Vagina (tissue), 2 donors: ENCODE measurements at places on chromosomes 16 and 17. TPM values are rescaled to one million over a fixed set of nuclear protein-coding genes. Genes with fewer than 3 reads are reported as not detected.

KRTAP4-5 gene
- not detected for total RNA-seq

SLC16A5 gene
- total RNA-seq, result 26.8 TPM

SREBF1 gene
- total RNA-seq, result 84.0 TPM

C1QL1 gene
- total RNA-seq, result 6.9 TPM

SCPEP1 gene
- 69.5 TPM for total RNA-seq

DNA sequence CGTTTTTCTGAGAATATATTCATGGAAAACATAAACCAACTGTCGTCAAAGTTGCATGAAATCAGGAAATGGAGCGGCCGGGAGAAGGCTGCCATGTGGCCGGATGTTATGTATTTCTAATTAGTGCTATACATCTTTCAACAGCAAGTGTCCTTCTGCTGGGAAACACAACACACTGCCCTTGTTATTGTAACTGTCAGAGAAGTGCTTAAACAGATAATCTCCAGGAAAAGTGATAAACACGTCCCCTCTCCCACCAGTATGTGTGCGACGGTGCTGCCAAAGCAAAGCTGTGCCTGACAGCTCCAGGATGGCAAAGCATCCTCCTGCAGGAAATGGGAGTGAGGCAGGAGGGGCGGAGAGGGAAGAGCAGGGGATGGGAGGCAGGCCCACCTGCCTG is 111.8 kb downstream of the SMG6 start:
- H3K4me3 ChIP-seq, result no peak overlapping the region
- H3K27ac ChIP-seq, result no peak overlapping the region
- no peak for DNase-seq
- H3K27me3 ChIP-seq, result no peaks in the 10 kb centered on the region
- H3K4me1 ChIP-seq, result peaks cover 40% of the 10 kb centered on the region
- peaks cover 10% of the 10 kb centered on the region for H3K36me3 ChIP-seq

DNA sequence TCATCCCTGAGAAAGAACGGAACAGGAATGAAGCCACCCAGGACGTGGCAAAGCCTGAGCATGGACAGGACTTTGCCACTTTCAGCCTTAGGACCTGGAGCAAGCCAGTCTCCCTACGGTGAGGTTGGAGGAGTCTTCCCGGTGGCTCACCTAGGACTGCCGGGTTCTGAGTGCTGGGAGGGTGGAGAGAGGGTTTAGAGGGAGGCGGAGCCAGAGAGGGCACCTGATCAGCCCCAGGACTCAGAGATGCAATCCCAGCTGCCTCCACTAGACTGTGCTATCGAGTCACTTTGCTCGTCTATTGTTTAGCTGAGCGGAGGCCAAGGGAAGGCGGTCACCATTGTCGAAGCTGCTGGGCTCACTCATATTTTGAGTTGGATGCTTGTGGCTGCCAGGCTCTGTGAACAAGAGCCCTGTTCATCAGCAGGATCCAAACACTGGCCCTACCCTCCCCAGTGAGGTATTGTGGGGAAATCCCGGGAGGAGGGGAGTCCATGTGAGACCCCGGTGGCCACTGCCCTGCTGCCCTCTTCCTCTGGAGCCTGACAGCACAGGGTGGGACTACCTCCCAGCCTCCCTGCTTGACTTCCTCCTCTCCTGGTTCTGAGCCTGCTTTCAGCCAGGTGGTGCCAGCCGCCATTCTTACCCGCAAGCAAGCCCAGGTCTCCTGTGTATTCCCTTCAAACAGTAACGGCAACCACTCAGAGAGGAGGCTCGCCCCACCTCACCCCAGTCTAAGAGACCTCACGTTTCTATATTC is 7.0 kb downstream of the KRT14 start:
- DNase-seq, result no peak
- no peaks in the 10 kb centered on the region for H3K27me3 ChIP-seq
- H3K27ac ChIP-seq, result peak overlapping the region; percentile 60
- H3K4me1 ChIP-seq, result peaks cover 25% of the 10 kb centered on the region

GRCh38 chr17:45148183-45149036 is at the start of gene HEXIM1:
HEXIM1 (plus strand) TSS chr17:45148475; CDS start chr17:45149191, 716 bp downstream.
- peak within 1 kb of the TSS; percentile 99 for H3K27ac ChIP-seq
- H3K36me3 ChIP-seq, result no peaks in the 10 kb centered on the region

DNA sequence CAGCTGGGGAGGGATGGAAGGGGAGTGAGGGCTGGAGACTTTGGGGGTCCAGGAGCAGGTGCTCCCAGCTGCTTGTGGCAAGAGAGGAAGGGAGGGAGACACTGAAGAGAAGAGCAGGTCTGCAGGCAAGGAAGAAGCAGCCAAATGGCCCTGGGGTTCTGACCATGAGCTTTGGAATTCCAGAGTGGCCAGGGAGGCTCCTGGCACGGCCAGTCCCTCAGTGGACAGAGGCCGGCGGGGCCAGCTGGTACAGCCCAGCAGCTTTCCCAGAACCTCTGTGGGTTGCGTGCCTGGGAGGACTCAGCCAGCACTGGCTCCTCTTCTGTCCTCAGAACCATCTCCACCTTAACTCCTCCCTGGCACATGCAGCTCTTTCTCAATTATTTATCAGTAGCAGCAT is 233.0 kb downstream of the MSI2 start:
- no peak overlapping the region for H3K27ac ChIP-seq
- H3K36me3 ChIP-seq, result no peaks in the 10 kb centered on the region
- no peak for DNase-seq
- no peak overlapping the region for H3K4me3 ChIP-seq
- H3K27me3 ChIP-seq, result no peaks in the 10 kb centered on the region

DNA sequence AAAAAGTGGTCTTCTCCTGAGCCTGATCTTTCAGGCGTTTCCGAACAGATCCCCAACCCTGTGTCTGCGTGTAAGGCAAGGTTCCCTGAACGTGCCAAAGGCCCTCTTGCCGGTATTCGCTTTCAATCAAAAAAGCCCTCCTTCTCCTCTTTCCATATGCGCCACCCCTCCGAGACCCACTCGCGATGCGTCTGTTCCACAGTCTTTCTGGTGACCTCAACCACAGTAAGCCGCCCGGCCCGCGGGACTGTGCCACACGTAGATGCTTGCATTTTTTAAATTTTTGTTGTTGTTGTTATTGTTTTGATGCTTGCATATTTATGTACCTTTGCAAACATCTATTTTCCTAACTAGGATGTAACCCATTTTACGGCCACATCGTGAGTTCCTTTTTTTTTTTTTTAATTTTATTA is 607 bp upstream of the PRPSAP1 start:
- no peaks in the 10 kb centered on the region for H3K27me3 ChIP-seq
- DNase-seq, result no peak
- H3K36me3 ChIP-seq, result no peaks in the 10 kb centered on the region

GRCh38 chr17:39738983-39739884 is 1.5 kb downstream of the GRB7 start:
- peak overlapping the region; percentile 48 for H3K4me3 ChIP-seq
- peaks cover 47% of the 10 kb centered on the region for H3K4me1 ChIP-seq
- H3K27ac ChIP-seq, result peak overlapping the region; percentile 95
- no peak for DNase-seq

DNA sequence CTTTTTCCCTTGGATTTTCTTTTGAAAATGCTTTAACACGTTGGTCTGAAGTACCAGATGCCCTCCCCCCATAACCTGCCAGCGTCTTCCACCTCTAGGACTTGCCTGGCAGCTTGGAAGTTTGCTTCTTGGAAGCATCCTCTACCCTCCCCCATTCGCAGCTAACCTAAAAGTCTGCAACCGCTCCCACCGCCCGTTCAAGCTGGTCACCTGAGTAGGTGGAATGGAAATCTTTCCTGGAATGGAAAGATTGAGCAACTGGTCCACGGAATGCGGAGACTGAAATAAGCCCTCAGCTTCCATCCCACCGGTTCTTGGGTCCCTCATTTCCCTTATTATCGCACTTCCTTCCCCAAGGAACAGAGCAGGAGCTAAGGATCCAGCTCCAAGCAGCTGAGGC is 31.4 kb downstream of the HS3ST3B1 start:
- no peaks in the 10 kb centered on the region for H3K27me3 ChIP-seq
- no peak overlapping the region for H3K4me3 ChIP-seq
- H3K4me1 ChIP-seq, result no peaks in the 10 kb centered on the region
- H3K36me3 ChIP-seq, result no peaks in the 10 kb centered on the region
- no peak overlapping the region for H3K27ac ChIP-seq
- DNase-seq, result no peak

- H3K27ac ChIP-seq, result no peak overlapping the region
- no peak for DNase-seq
- H3K36me3 ChIP-seq, result no peaks in the 10 kb centered on the region
- H3K27me3 ChIP-seq, result no peaks in the 10 kb centered on the region
Measured at GRCh38 chr17:13728781-13729180, 127.1 kb upstream of the HS3ST3A1 start.

DNA sequence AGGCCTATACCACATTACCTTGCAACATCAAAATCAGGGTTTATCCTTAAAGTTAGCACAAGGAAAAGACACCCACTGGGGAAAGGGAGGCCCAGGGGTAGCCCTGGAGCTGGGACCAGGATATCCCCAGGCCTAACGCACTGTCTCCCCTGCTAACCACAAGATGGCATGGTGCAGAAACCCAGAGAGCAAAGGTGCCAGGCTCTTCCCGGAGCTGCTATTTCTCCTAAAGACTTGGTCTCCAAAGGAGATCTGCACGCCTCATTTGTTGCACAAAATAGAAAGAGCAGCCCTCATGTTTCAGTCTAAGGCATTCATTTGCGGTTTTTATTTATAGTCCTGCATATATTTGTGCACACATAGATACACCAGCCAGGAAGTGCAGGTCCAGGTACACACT is 408.6 kb downstream of the SOX9 start:
- no peaks in the 10 kb centered on the region for H3K27me3 ChIP-seq
- H3K27ac ChIP-seq, result no peak overlapping the region
- peaks cover 10% of the 10 kb centered on the region for H3K4me1 ChIP-seq
- no peak overlapping the region for H3K4me3 ChIP-seq
- no peaks in the 10 kb centered on the region for H3K36me3 ChIP-seq
- no peak for DNase-seq

GRCh38 chr17:29102046-29102445 is 59.1 kb downstream of the PIPOX start:
- DNase-seq, result no peak
- no peaks in the 10 kb centered on the region for H3K4me1 ChIP-seq
- H3K36me3 ChIP-seq, result peaks cover 79% of the 10 kb centered on the region
- H3K27me3 ChIP-seq, result no peaks in the 10 kb centered on the region

GRCh38 chr17:37322826-37323561 is 52.8 kb upstream of the C17orf78 start:
- H3K27me3 ChIP-seq, result no peaks in the 10 kb centered on the region
- H3K4me1 ChIP-seq, result no peaks in the 10 kb centered on the region
- H3K36me3 ChIP-seq, result no peaks in the 10 kb centered on the region

GRCh38 chr17:1961189-1961588 is 63.9 kb downstream of the RTN4RL1 start:
- H3K36me3 ChIP-seq, result no peaks in the 10 kb centered on the region
- DNase-seq, result no peak
- H3K27ac ChIP-seq, result peak overlapping the region; percentile 68

- H3K4me1 ChIP-seq, result peaks cover 41% of the 10 kb centered on the region
- H3K27ac ChIP-seq, result peak overlapping the region; percentile 61
- no peaks in the 10 kb centered on the region for H3K27me3 ChIP-seq
- H3K36me3 ChIP-seq, result no peaks in the 10 kb centered on the region
- DNase-seq, result no peak
- no peak overlapping the region for H3K4me3 ChIP-seq
Measured at GRCh38 chr17:81066072-81066471, 31.1 kb downstream of the BAIAP2 start.

GRCh38 chr17:67520916-67521774 is 144.1 kb downstream of the PITPNC1 start:
- peak; percentile 71 for DNase-seq
- H3K4me1 ChIP-seq, result peaks cover 18% of the 10 kb centered on the region
- H3K4me3 ChIP-seq, result no peak overlapping the region

DNA sequence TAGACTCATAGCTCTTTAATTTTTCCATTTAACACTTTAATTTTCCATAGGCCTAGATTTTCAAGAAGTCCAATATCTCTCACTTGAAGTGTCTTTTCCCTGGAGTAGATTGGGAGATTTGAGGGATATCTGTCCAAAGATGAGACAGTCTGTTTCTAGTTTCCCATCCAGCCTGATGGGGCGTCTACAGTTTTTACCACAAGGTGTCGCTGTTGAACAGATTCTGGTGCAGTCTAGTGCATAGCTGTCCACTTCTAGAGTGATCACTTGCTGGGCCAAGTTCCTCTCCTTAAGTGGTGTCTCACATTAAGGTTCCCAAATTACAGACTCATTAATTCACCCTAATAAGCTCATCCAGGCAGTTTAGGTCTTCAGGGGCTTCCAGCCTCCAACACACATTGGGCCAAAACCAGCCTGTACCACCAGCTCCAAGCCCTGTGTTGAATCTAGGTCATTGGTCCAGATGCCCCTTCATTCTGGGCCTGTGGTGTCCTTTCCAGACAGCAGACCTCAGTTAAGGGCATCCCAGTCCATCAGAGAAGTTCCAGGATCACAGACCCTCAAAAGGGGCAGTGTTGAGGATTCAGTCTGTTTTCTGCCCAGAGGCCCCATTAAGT is 9.4 kb downstream of the SNX20 start:
- no peak overlapping the region for H3K4me3 ChIP-seq
- DNase-seq, result no peak
- no peak overlapping the region for H3K27ac ChIP-seq
- peaks cover 12% of the 10 kb centered on the region for H3K4me1 ChIP-seq
- H3K36me3 ChIP-seq, result no peaks in the 10 kb centered on the region

DNA sequence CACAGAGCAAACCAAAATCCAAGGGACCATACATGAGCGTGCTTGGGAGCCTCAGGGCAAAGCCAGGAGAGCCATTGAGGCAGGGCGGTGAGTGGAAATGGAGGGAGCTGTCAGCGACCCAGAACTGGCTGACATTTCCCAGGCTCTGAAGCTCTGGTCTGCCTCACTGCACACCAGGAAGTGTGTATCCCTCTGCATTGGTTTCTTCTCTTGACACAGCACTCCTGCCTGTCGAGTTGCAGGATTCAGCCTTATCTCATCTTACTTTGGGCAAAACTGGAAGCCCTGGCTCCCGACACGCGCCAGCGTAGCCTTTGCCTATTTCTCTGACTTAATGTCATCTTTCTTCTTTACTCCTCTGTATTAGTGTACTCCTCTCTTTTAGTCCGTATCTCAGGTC is 144.7 kb upstream of the HS3ST3A1 start:
- H3K36me3 ChIP-seq, result no peaks in the 10 kb centered on the region
- no peaks in the 10 kb centered on the region for H3K27me3 ChIP-seq
- DNase-seq, result no peak
- no peak overlapping the region for H3K4me3 ChIP-seq
- no peaks in the 10 kb centered on the region for H3K4me1 ChIP-seq

GRCh38 chr17:77423589-77424451 is 283.1 kb downstream of the SEC14L1 start:
- H3K27ac ChIP-seq, result peak overlapping the region; percentile 98
- peak; percentile 99 for DNase-seq
- no peaks in the 10 kb centered on the region for H3K27me3 ChIP-seq
- H3K4me1 ChIP-seq, result peaks cover 100% of the 10 kb centered on the region
- peak overlapping the region; percentile 19 for H3K4me3 ChIP-seq
